ENCODE measurements at places on chromosomes 16 and 17.
A peak's percentile ranks its signal among the peaks of the same experiment; 100 is the strongest.

DNA sequence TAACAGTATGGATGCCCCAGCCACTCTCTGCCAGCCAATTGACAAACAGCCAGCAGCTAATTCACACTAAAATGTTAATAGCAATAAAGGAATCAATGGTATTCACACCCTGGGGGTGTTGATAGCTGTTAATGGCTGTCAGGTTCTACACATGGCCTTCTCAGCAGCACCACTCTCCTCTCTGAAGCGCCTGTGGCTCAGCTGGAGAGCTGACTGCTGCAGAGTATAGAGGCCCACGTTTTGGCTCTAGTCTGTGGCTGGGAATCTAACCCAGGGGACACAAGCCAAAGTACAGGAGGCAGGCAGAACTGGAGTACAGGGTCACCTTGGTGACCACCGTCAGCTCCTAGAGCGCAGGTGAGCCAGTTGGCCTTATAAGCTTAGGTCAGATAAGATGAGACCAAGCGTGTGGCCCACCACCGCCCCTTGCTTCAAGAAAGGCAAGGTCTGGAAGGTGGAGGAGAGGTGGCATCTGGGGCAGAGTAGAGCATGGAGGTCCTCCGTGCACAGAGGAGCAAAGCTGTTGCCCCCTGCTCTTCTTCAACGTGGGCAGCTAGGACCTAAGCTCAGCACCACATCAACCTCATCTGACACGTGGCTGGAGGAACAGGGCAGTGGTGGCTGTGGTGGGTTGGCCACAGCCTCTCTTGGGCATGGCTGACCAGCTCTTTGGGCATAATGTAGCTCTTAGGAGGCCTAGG, 25.4 kb downstream of the CCR7 start:
- no peak overlapping the region for H3K4me3 ChIP-seq
- H3K27ac ChIP-seq = no peak overlapping the region
- DNase-seq = no peak
- H3K36me3 ChIP-seq = no peaks in the 10 kb centered on the region
- H3K27me3 ChIP-seq = no peaks in the 10 kb centered on the region
- H3K4me1 ChIP-seq = peaks cover 42% of the 10 kb centered on the region

- no peak for DNase-seq
- H3K27ac ChIP-seq = no peak overlapping the region
- no peaks in the 10 kb centered on the region for H3K36me3 ChIP-seq
- no peaks in the 10 kb centered on the region for H3K4me1 ChIP-seq
These were observed 700.3 kb downstream of the MAF start for GRCh38 chr16:78900044-78900811.

- no peak overlapping the region for H3K4me3 ChIP-seq
- no peak for DNase-seq
- H3K36me3 ChIP-seq = no peaks in the 10 kb centered on the region
- no peaks in the 10 kb centered on the region for H3K27me3 ChIP-seq
These were observed 5.7 kb upstream of the RASL10B start for GRCh38 chr17:35725802-35726126.

DNA sequence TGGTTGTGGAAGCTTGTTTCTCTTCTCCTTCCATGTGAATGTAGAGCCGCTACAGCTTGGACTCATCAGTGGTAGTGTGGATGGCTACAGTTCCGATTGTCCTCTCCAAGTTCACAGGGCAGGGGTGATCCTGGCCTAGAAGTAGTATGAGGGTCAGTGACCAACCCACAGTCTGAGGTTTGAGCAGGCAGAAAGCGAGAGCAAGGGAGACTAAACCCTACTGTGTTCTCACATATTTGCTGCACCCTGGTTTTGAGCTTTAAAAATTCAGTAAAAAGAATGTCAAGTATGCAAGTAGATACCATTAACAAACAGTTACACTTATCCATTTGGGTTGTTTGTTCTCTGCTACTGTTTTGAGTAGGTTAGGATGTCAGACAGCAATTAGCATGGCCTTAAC, 148.9 kb downstream of the MRTFB start:
- H3K27ac ChIP-seq = no peak overlapping the region
- no peak overlapping the region for H3K4me3 ChIP-seq
- no peaks in the 10 kb centered on the region for H3K27me3 ChIP-seq
- no peaks in the 10 kb centered on the region for H3K4me1 ChIP-seq
- H3K36me3 ChIP-seq = no peaks in the 10 kb centered on the region
- DNase-seq = no peak

DNA sequence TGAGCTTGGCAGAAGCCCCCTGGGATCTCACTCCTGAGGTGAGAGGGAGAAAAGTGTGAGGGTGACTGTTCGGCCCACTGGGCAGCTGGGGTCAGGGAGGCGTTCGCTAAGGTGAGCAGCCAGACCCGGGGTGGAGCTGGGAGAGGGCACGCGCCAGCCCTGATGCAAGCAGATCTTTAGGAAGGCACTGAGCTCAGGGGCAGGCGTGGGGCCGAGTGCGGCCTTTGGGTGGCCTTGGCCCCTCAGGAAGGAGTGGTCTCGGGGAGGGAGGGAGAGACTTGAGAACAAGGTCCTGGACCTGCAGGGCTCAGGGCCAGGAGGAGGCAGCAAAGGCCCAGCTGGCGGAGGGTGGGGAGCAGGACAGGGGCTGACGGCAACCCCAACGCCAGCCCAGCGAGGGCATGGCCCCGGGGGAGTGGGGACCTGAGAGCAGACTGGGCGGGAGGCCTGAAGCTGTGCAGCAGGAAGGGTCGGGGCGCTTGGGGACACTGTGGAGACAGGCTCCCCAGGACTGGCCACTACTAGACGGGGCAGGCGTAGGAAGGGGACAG, 14.5 kb upstream of the WDR45B start:
- H3K27me3 ChIP-seq = no peaks in the 10 kb centered on the region
- DNase-seq = no peak
- H3K4me1 ChIP-seq = no peaks in the 10 kb centered on the region
- no peak overlapping the region for H3K4me3 ChIP-seq
- H3K36me3 ChIP-seq = no peaks in the 10 kb centered on the region

DNA sequence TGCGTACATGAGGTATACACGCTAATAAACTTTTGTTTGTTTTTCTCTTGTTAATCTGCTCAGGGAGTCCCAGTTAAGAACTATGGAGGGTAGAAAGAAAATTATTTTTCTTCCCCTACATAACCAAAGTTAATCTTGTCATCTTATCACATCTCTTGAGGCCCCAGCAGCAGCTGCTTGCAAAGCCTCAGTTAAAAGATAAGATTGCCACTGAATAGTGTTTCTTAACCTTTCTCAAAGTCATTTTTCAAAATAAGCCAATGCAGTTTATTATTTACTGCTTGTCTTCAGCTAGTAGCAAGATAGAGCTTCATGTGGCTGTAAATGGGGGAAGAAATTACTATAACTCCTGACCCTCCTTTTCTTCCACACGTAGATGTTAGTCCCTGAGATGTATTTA, 21.5 kb upstream of the APOH start:
- H3K4me3 ChIP-seq = no peak overlapping the region
- no peak for DNase-seq
- no peaks in the 10 kb centered on the region for H3K4me1 ChIP-seq
- no peaks in the 10 kb centered on the region for H3K36me3 ChIP-seq
- no peaks in the 10 kb centered on the region for H3K27me3 ChIP-seq

- no peak for DNase-seq
- no peaks in the 10 kb centered on the region for H3K36me3 ChIP-seq
- H3K4me3 ChIP-seq = no peak overlapping the region
- H3K27ac ChIP-seq = no peak overlapping the region
- H3K4me1 ChIP-seq = no peaks in the 10 kb centered on the region
- no peaks in the 10 kb centered on the region for H3K27me3 ChIP-seq
These were observed 25.0 kb downstream of the ALOX15 start for GRCh38 chr17:4616476-4616875.

- H3K4me3 ChIP-seq = no peak overlapping the region
- H3K4me1 ChIP-seq = no peaks in the 10 kb centered on the region
- no peak overlapping the region for H3K27ac ChIP-seq
- no peaks in the 10 kb centered on the region for H3K27me3 ChIP-seq
- no peak for DNase-seq
These were observed 29.1 kb downstream of the COG4 start for GRCh38 chr16:70494202-70494770.

DNA sequence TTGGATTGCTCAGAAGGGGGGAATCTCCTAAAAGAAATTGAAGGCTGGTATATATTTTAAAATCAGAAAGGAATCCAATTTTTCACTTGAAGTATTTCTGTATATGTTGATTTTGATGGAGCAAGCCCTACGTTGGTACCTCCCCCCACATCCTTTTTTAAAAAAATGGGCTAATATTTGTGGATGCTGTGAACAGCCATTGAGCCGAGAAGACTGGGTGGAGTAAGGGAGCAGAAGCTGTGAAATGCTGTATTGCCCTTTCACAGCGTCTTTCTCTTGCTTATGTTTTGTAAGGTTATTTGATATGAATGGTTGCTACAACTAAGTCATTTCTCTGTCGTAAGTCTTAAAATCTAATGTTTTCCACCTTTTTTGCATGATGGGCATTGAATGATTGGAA, 2.3 kb downstream of the PAFAH1B1 start:
- peaks cover 14% of the 10 kb centered on the region for H3K4me1 ChIP-seq
- H3K36me3 ChIP-seq = no peaks in the 10 kb centered on the region
- no peaks in the 10 kb centered on the region for H3K27me3 ChIP-seq
- peak overlapping the region; percentile 99 for H3K4me3 ChIP-seq

DNA sequence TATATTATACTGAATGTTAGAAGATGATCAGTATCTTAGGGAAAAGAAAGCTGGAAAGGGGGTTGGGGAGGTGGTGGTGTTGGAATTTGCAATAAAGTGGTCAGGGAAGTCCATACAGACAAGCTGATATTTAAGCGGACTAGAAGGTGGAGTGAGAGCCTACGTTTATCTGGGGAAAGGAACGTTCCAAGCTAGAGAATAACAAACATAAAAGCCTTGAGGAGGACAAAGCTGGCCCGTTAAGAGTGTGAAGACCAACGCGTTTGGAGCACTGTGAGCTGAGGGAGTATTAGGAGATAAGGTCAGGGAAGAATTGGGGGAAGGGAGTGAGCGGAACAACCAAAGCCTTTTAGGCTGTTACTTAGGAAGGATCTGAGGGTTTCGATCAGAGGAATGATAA, 1.4 kb downstream of the DDX42 start:
- no peaks in the 10 kb centered on the region for H3K36me3 ChIP-seq
- no peak for DNase-seq
- H3K4me3 ChIP-seq = peak overlapping the region; percentile 56
- peak overlapping the region; percentile 96 for H3K27ac ChIP-seq

DNA sequence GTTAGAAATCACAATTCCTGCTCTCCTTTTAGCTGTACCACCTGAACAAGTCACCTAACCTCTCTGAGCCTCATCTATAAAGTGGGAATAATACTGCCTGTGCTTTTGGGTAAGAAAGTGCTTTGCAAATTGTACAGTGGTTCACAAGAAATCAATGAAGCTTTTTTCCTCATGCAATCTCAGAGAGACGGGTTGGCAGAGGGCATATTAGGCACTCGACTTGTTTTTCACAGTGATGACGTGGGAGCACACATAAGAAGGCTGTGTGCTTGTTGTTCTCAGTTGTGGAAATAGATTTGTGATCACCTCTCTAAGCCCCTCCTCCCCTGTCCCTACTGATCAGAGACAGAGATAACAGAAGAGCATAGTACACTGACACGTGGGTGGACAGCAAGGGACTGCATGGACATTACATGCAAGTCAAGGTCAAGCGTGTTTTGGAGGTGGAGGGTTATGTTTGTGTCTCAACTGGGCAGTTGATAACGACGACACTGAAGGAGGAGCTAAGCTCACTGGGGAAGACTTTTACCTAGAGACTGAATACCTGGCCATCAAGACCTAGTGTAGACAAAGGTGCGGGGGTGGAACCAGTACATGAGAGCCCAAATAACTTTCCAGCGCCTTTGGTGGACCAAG, 1.7 kb upstream of the GPT2 start:
- H3K36me3 ChIP-seq = no peaks in the 10 kb centered on the region
- peaks cover 31% of the 10 kb centered on the region for H3K4me1 ChIP-seq
- peak overlapping the region; percentile 79 for H3K27ac ChIP-seq
- no peak overlapping the region for H3K4me3 ChIP-seq
- no peaks in the 10 kb centered on the region for H3K27me3 ChIP-seq

DNA sequence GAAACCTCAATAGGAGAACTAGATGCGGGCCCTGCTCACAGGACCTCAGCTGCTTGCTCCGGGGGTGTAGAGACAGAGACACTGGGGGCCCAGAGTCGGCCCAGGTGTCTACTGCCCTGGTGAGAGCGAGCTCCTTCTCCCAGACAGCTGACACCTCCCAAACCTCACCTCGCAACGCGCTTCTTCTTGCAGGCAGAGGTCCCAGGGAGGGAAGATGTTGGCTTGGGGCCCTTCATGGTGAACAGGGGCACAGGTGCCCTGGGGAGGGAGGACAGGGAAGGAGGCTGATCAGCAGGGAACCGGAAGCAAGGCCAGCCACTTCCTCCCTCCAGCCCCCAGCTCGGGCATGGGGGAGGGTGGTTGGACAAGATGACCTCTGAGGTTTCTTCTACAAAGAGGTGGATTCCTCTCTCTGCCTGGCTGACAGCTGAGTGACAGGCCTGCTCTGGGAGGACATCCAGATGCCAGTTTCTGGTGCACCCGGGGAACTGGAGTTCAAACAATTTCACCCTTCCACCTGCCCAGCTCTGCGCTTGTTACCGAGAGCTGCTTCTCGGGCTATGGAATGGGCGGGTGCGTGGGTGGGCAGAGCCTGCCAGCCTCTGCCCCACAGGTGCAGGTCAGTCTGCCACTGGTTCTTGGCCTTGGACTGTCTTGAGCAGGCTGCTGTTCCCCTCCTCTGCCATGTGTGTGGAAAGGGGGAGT, 11.7 kb upstream of the GFAP start:
- no peaks in the 10 kb centered on the region for H3K4me1 ChIP-seq
- H3K4me3 ChIP-seq = no peak overlapping the region
- no peak overlapping the region for H3K27ac ChIP-seq
- DNase-seq = no peak
- no peaks in the 10 kb centered on the region for H3K27me3 ChIP-seq
